Esophagus squamous epithelium (tissue), 5 donors: ENCODE measurements at places on chromosomes 1 and 21.

GRCh38 chr1:118202076-118202608, 17.1 kb upstream of the SPAG17 start:
- DNase-seq, result no peak
- no peaks in the 10 kb centered on the region for H3K4me1 ChIP-seq
- H3K27me3 ChIP-seq, result no peaks in the 10 kb centered on the region
- H3K4me3 ChIP-seq, result no peak overlapping the region
- H3K36me3 ChIP-seq, result no peaks in the 10 kb centered on the region

DNA sequence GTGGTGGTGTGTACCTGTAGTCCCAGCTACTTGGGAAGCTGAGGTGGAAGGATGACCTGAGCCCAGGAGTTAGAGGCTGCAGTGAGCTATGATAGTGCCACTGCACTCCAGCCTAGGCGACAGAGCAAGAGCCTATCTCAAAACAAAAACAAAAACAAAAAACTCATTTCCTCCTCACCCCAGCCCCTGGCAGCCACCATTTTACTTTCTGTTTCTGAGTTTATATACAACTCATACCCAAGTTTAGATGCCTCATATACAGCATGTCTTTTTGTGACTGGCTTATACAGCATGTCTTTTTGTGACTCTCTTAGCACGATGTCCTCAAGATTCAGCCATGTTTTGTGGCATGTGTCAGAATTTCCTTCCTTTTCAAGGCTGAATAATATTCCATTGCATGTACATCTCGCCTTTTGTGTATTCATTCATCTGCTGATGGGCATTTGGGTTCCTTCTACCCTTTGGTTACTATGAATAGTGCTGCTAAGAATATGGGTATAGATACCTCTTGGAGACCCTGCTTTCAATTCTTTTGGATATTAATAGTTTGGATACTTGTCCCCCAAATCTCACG, 14.7 kb downstream of the COA7 start:
- no peaks in the 10 kb centered on the region for H3K4me1 ChIP-seq
- H3K36me3 ChIP-seq, result peaks cover 5% of the 10 kb centered on the region
- DNase-seq, result no peak
- H3K27ac ChIP-seq, result no peak overlapping the region

GRCh38 chr1:206714331-206715058, 29.8 kb downstream of the MAPKAPK2 start:
- no peak for DNase-seq
- H3K27me3 ChIP-seq, result no peaks in the 10 kb centered on the region
- peaks cover 75% of the 10 kb centered on the region for H3K4me1 ChIP-seq
- H3K4me3 ChIP-seq, result no peak overlapping the region
- H3K27ac ChIP-seq, result peak overlapping the region; percentile 44
- no peaks in the 10 kb centered on the region for H3K36me3 ChIP-seq

GRCh38 chr1:75492011-75492410, 118.9 kb downstream of the SLC44A5 start:
- no peaks in the 10 kb centered on the region for H3K4me1 ChIP-seq
- H3K36me3 ChIP-seq, result no peaks in the 10 kb centered on the region
- no peak overlapping the region for H3K27ac ChIP-seq
- H3K4me3 ChIP-seq, result no peak overlapping the region

GRCh38 chr1:237098541-237098940, 56.6 kb downstream of the RYR2 start:
- no peaks in the 10 kb centered on the region for H3K36me3 ChIP-seq
- H3K27ac ChIP-seq, result no peak overlapping the region
- no peaks in the 10 kb centered on the region for H3K4me1 ChIP-seq
- no peak for DNase-seq
- no peak overlapping the region for H3K4me3 ChIP-seq

DNA sequence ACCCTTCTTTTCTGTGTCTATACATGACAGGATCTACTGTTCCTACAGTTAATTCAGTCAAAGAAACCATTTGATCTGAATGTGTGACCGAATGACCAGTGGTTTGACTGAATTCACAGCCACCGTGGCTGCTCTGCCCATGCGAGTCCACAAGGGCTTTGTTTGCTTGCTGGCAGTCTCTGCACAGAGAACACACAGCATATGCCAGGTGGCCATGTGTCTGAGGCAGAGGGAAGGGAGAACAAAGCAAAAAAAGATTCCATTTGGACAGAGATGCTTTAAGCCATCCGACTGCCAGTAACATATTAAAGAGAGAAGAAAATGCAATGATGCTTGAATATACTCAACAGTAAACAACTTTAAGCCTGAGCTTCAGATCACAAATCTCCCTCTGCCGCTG, 737.8 kb upstream of the CXADR start:
- no peak overlapping the region for H3K27ac ChIP-seq
- H3K27me3 ChIP-seq, result no peaks in the 10 kb centered on the region
- no peaks in the 10 kb centered on the region for H3K4me1 ChIP-seq
- H3K4me3 ChIP-seq, result no peak overlapping the region
- no peak for DNase-seq
- H3K36me3 ChIP-seq, result no peaks in the 10 kb centered on the region

- no peak overlapping the region for H3K27ac ChIP-seq
- no peaks in the 10 kb centered on the region for H3K36me3 ChIP-seq
Measured at GRCh38 chr1:185636848-185637247, 97.3 kb upstream of the HMCN1 start.

GRCh38 chr1:24413350-24414163, at the start of gene STPG1:
Gene STPG1, minus strand, starts transcription at chr1:24413782. Its CDS starts 12,394 bp downstream, at chr1:24401388.
- H3K36me3 ChIP-seq, result no peaks in the 10 kb centered on the region
- H3K4me1 ChIP-seq, result peaks cover 71% of the 10 kb centered on the region
- peak within 1 kb of the TSS; percentile 76 for H3K27ac ChIP-seq
- peak; percentile 20 for DNase-seq
- no peaks in the 10 kb centered on the region for H3K27me3 ChIP-seq
- H3K4me3 ChIP-seq, result peak within 1 kb of the TSS; percentile 71

DNA sequence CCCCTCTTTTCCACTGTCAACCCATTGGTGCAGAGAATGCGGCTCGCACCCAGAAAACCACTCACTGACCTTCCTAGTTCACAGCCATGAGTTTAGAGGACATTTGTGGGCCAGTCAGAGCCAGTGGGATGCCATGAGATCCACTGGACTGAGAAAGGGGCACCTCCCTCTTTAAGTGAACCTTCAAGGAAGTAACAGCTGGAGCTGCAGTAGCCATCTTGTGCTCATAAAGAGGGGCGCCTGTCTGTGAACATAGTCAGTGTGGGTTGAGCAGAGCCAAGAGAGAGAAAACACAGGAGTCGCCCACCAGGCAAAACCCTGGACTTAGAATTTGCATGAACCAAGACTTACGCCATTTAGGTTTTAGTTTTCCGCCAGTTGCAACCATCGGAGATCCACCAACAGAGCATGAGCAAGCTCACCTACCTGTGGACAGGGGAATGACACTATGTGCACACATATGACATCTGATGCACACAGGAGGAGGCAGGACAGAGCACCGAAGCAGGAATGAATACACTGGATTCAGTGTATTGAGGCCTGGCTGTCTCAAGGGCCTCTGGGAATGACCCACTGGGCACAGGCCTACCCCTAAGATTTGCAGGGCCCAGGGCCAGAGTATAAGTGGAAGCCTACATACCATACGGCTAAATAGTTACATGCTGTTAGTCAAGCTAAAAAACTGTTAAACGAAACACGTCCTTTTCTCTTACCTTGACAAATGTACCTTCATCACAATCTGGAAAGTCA, 151.6 kb downstream of the GRIK3 start:
- no peaks in the 10 kb centered on the region for H3K27me3 ChIP-seq
- DNase-seq, result no peak
- H3K27ac ChIP-seq, result no peak overlapping the region
- no peaks in the 10 kb centered on the region for H3K4me1 ChIP-seq

DNA sequence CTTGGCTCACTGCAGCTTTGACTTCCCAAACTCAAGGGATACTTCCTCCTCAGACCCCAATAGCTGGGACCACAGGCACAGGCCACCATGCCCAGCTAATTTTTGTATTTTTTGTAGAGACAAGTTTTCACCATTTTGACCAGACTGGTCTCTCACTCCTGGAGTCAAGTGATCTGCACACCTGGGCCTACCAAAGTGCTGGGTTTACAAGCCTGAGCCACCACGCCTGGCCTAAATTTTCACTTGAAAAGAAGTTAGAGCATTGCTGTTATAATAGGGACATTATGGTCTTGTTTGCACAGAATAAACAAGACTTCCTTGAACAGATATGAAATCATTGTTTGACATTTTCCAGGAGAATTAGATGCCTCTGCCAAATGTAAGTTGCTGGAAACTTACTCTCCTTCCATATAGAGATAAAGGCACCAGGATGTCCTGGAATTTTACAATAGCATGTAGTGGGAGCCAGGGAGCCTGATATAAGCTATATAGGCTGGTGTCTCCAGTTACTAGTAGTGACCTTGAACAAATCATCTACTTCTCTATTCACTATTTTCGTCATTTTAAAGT, 16.9 kb downstream of the SLC35A3 start:
- no peaks in the 10 kb centered on the region for H3K27me3 ChIP-seq
- no peak for DNase-seq
- H3K36me3 ChIP-seq, result no peaks in the 10 kb centered on the region

DNA sequence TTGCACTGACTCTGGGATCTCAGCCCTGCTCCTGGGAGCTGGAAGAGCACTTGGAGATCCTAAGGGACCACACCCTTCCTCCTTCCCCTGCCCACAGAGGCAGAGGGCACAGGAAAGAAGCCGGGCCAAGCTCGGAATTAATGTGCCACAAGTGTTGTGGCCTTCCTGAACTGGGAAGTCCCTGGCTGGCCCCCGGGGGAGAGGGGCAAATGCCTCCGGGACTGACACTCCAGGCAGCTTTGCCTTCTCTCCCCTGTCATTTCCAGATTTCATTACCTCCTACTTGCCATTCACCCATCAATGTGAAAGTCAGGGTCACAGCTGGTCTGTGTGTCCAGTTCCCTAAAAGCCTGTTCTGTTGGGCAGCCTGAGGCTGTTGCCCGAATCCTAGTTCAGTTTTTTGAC, 21.7 kb downstream of the SESN2 start:
- peaks cover 36% of the 10 kb centered on the region for H3K36me3 ChIP-seq
- no peak for DNase-seq
- no peaks in the 10 kb centered on the region for H3K4me1 ChIP-seq
- H3K27me3 ChIP-seq, result no peaks in the 10 kb centered on the region
- no peak overlapping the region for H3K4me3 ChIP-seq

DNA sequence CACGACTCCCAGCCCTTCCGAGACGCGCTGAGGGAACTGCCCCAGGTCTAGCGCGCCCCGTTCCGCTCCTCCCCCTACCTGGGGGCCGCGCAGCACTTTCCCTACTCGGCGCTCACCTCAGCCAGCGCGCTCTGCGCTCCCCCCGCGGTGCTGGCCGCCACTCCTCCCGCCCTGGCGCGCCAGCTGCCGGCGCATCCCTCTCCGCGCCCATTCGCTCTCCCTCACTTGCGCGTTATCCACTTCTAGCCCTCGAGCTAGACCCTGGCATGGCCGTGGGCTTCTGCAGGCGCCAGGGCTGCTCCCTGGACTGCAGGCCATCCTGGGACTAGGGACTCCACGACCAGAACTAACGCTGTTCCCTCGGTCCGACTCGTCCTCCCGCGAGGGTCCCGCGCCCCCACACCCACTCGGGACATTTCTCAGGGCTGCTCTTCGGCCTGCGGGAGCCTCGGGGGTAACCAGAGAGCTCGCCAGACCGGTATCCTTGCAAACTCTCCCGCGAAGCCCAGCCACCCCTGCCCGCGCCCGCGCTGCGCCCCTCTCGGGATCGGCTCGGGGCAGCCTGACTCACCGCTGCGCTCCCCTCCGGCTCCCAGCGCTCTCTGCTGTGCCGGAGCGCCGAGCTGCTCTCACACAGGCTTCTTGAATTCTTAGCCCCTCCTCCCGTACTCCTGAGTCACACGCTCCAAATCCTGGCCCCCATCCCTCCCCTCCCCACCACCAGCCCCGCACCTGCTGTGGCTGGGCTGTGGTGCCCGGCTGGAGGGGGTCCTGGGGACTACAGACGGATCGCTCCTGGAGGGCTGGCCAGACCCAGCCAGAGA, at the start of gene NGF:
TSS of gene NGF (minus strand) at position 617 of the 824 bp plus-strand sequence. CDS start 51,454 bp downstream, outside the sequence.
- H3K36me3 ChIP-seq, result no peaks in the 10 kb centered on the region
- H3K4me1 ChIP-seq, result peaks cover 46% of the 10 kb centered on the region
- H3K27me3 ChIP-seq, result no peaks in the 10 kb centered on the region
- H3K4me3 ChIP-seq, result peak within 1 kb of the TSS; percentile 44
- H3K27ac ChIP-seq, result peak within 1 kb of the TSS; percentile 32

DNA sequence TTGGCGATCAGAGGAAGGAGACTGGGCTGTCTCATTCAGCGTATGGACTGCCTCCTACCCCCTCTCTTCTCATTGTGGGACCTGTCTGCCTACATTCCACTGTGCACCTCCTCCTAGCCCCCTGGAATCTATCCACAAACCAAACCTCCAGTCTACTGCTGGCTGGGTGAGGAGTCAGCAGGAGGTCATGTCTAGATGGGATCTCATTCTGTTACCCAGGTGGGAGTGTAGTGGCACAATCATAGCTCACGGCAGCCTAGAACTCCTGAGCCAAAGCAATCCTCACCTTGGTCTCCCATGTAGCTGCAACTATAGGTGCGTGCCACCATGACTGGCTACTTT, 18.0 kb upstream of the TTC22 start:
- no peaks in the 10 kb centered on the region for H3K36me3 ChIP-seq
- H3K4me3 ChIP-seq, result no peak overlapping the region
- no peaks in the 10 kb centered on the region for H3K27me3 ChIP-seq
- peaks cover 12% of the 10 kb centered on the region for H3K4me1 ChIP-seq

GRCh38 chr1:59549903-59550302, 253.0 kb downstream of the FGGY start:
- peak overlapping the region; percentile 16 for H3K27ac ChIP-seq
- H3K4me3 ChIP-seq, result no peak overlapping the region
- no peaks in the 10 kb centered on the region for H3K36me3 ChIP-seq

- peaks cover 10% of the 10 kb centered on the region for H3K4me1 ChIP-seq
- H3K27me3 ChIP-seq, result no peaks in the 10 kb centered on the region
- DNase-seq, result no peak
- H3K4me3 ChIP-seq, result no peak overlapping the region
- peak overlapping the region; percentile 68 for H3K27ac ChIP-seq
- H3K36me3 ChIP-seq, result no peaks in the 10 kb centered on the region
Measured at GRCh38 chr21:39105341-39105765, 77.9 kb downstream of the PSMG1 start.

DNA sequence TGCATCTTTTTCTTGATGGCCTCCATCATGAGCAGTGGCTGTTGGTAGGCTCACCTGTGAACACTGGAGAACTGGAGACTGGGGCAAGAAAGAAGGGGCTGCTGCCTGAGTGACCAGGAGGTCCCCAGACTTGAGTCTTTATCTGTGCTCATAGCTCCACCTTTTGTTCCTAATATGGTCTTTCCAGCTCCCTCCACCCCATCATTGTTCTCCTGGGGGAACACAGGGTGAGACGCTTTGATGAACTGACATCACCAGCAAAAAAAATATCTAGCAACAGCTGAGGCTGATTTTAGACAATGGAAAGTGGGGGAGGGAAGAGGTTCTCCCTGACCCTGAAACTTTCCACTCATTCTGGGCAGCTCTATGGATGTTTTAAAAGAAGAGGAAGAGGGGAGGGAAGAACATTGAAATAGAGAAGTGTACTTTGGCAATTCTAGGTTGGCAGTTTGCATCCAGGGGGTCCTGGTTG, at the start of gene TPM3:
TSS of gene TPM3 (minus strand) at position 111 of the 472 bp plus-strand sequence. CDS start at position 29, 82 bp downstream.
- H3K36me3 ChIP-seq, result no peaks in the 10 kb centered on the region
- DNase-seq, result no peak
- no peaks in the 10 kb centered on the region for H3K27me3 ChIP-seq
- H3K4me1 ChIP-seq, result no peaks in the 10 kb centered on the region

DNA sequence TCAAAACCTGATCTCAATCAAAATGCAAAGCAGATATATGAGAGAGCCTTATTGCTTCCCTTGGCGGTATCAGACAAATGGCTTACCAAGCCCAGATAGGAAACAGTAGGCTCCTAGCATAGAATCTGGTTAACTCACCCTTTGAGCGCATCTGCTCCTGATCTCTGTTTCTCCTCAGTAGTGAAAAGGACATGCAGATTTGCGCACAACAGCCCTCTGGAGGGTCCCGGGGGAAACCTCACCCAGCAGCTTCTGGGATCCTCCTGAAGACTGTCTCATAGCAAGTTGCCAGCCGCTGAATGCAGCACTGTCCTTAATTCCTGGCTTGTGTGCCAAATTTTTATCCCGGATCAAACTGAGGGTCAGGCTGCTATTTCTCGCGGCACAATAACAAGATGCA, 192.2 kb downstream of the FASLG start:
- no peak overlapping the region for H3K4me3 ChIP-seq
- no peaks in the 10 kb centered on the region for H3K27me3 ChIP-seq
- no peaks in the 10 kb centered on the region for H3K4me1 ChIP-seq
